ENCODE measurements at places on chromosomes 2 and 18. TPM values are rescaled to one million over a fixed set of nuclear protein-coding genes. Genes with fewer than 3 reads are reported as not detected.

GRCh38 chr18:52391810-52392559 is 52.0 kb downstream of the DCC start:
- no peak for DNase-seq

- DNase-seq = no peak
Measured at GRCh38 chr2:237096201-237096600, 10.5 kb downstream of the COPS8 start.

The RBKS gene
- 4.2 TPM for total RNA-seq

DNA sequence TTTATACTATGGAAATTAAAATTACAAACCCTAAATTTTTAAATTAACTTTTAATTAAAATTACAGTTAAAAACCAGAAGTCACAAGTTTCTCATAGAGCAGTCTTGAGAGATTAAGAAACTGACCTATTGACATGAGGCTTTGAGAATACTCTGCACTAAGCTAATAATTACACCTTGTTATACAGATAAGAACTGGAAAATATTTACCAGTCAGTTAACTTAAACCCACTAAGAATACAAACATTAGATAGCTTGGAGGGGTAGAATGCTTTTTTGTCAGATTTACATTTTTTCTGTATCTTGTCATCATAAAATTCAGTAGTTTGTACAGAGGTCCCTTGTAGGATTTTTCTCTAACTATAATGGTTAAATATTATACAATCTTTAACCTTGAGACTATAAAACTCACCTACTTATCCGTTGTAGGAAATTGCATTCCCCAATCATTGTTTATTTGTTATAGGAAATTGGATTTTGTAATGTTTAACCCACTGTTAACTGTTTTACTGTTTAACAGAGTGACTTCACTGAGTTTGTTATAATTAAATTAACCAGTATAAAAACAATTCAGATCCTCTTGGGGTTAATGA is 219.7 kb upstream of the PKDCC start:
- DNase-seq = no peak

DNA sequence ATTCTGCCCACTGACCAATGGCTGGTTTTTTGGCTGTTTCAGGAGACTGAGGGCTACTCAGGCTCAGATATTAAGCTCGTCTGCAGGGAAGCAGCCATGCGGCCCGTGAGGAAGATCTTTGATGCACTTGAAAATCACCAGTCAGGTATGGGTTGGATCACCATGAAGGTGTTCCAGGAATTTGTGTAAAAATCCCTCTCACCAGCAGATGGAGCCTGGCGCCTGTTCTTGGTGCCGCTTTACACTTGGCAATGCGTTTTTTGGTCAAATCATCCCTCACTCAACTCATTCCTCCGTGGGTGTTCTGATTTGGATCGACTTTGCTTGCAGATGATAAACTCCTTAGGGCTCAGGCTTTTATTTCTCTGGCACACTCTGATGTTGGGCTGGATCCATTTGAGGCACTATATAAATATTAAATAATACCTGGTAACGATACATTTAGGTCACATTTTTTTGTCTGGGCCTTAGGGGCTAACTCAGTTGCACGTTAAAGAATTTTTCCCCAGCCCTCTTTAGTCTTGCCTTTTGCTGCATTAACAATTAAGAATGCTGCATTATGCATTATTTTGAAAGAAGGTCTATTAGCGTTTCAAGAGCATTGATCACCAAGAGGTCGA is 50.0 kb downstream of the HDHD2 start:
- DNase-seq = no peak

GRCh38 chr2:44347526-44347925 is 13.8 kb downstream of the PREPL start:
- DNase-seq = no peak

The ANKRD44 gene
- total RNA-seq = 7.4 TPM

The CPS1 gene
- 3.0 TPM for total RNA-seq

The CXCR1 gene
- 0.54 TPM for total RNA-seq

The CAVIN2 gene
- 104 TPM for total RNA-seq

DNA sequence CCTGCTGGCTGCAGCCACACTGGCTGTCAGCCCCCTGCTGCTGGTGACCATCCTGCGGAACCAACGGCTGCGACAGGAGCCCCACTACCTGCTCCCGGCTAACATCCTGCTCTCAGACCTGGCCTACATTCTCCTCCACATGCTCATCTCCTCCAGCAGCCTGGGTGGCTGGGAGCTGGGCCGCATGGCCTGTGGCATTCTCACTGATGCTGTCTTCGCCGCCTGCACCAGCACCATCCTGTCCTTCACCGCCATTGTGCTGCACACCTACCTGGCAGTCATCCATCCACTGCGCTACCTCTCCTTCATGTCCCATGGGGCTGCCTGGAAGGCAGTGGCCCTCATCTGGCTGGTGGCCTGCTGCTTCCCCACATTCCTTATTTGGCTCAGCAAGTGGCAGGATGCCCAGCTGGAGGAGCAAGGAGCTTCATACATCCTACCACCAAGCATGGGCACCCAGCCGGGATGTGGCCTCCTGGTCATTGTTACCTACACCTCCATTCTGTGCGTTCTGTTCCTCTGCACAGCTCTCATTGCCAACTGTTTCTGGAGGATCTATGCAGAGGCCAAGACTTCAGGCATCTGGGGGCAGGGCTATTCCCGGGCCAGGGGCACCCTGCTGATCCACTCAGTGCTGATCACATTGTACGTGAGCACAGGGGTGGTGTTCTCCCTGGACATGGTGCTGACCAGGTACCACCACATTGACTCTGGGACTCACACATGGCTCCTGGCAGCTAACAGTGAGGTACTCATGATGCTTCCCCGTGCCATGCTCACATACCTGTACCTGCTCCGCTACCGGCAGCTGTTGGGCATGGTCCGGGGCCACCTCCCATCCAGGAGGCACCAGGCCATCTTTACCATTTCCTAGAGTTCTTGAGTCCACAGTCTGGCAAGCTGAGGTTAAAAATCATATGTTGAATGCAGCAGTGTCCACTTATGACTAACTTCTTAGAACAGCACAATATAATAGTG is 741 bp downstream of the GPR148 start:
- DNase-seq = peak; percentile 43

The NMUR1 gene
- 0.22 TPM for total RNA-seq

GRCh38 chr2:54480025-54480424 is 23.9 kb downstream of the SPTBN1 start:
- no peak for DNase-seq

The EML6 gene
- total RNA-seq = 0.56 TPM

- DNase-seq = peak; percentile 83
Measured at GRCh38 chr2:240374085-240374907, 61.2 kb upstream of the GPC1 start.

DNA sequence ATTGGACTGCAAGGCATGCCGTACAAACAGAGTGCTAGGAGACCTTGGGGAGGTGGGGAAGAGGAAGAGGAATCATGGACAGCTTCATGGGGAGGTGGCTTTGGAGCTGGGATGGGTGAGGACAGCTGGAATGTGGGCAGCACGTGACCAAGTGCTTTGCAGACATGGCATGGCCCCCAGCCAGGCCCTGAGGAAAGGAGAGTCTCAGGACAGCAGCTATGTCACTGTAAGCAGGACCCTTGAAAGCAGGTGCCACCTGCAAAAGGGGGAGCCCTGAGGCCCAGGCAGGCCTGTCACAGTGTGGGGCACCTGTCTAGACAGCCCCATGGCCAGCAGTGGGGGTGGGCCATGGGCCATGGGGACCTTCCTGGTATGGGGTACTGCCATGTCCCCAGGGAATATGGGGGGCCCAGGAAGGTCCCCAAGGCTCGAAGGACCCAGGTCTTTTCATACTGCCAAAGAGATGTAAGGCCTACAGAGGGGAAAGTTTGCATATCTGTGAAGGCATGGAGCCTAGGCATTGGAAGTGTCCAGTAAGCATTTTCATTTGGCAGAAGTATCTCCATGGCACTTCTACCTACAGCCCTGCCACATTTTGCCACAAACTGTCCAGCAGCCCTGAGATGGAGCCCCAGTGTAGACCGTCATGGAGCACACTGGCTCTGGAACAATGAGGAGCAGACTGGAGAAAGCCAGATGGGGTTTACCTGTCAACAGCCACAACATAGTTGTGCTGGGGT is 9.9 kb downstream of the PAX8 start:
- DNase-seq = no peak

GRCh38 chr2:197255543-197255942 is 55.0 kb downstream of the ANKRD44 start:
- peak; percentile 87 for DNase-seq

The MIB1 gene
- total RNA-seq = 16.5 TPM

The CRYBA2 gene
- not detected for total RNA-seq

The THSD7B gene
- total RNA-seq = 0.59 TPM

The TGIF1 gene
- 9.9 TPM for total RNA-seq

The RESP18 gene
- not detected for total RNA-seq

DNA sequence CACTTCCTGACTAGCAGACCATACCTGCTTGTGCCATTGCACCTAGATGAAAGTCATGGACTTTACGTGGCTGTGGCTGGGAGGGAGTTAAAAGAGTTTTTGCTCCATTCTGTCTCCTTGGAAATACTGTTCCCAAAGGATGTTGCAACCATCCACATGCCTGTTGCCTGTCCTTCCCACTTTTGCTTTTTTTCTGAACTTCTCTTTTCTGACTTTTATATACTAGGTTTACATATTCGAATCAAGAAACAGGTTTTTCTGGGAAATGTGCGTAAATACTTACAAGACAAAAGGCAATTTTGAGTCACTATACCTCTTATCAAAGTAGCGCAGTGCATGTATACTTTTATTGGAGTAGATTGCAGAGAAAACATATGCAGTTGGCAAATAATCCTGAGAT is 244.8 kb downstream of the PRKCE start:
- DNase-seq = no peak

DNA sequence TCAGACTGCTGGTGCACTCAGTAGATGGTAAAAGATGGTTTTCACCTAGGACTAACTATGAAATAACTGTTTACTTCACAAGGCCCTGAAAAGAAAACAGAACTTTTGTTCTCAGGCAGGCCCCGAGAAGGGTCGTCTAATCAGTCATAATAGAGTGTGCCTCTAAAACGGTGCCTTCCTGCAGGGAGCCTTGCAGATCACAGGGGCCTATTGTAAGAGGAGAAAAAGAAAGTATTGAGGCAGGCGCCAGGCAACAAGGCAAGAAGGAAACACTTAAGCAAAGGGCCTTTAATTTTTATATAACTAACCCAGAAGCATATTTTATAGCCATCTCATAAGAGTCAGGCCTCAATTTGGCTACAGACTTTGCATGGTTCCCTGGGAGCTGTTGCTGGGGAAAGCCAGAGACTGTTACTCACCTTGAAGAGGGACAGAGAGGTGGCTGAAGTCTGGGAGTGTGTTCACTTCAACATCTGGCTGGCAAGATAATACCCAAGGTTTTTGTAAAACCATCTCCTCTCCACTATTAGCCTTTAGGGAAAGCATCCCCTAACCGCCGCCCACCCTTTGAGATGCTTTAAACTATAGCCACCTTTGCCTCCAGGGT is 117.1 kb downstream of the PRPF40A start:
- DNase-seq = no peak

DNA sequence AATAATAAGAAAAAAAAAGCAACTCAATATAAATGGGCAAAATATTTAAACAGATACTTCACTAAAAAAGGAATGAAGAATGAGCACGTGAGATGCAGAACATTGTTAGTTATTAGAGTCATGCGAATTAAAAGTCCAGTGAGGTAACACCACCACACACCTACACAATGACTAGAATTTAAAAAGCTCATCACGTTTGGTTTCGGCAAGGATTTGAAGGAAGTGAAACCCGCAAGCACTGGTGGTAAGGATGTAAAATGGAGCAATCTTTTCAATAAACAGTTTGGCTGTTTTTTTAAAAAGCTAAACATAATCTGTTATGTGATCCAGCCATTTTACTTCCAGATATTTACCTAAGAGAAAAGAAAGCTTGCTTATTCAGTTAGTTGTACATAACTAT is 1181.6 kb upstream of the CELF4 start:
- DNase-seq = no peak

DNA sequence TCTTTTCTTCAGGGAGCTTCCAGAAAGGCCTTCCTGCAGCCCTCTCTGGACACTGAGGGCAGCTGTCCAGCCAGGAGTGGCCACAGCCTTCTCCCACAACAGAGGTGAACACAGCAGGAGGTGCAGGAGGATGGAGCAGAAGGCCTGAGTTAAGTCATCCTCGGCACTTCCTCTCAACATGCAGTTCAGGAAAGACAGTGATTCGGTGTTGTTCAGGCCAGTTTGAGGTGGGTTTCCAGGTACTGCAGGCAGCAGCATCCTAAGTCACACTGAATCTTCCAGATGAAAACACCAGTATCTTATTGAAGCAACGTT is 225.3 kb upstream of the PXDN start:
- DNase-seq = no peak

All from Right ventricle myocardium superior (tissue), 1 donor.